ENCODE measurements at places on chromosomes 6 and 20.

- DNase-seq = no peak
These were observed 4.6 kb downstream of the NSFL1C start for GRCh38 chr20:1462001-1462400.

DNA sequence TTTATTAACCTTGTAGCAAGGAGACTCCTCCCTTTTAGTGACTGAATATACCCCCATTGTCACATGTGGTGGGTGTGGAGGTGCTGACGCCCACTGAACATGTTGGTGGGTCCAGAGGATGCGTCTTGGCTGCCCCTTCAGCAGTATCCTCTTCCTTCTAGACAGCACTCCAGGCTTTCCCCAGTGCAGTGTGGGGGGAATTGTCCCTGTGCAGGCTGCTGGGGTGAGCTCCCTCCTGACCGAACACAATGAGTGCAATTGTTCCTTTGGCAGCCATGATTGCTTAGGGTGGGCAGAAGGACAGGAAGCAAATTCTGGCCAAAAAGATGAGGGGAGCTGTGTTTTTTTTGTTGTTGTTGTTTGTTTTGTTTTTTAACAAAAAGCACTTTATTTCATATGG, 209.3 kb upstream of the PDE10A start:
- no peak for DNase-seq

GRCh38 chr6:164130151-164130550, 715.6 kb downstream of the QKI start:
- DNase-seq = no peak

DNA sequence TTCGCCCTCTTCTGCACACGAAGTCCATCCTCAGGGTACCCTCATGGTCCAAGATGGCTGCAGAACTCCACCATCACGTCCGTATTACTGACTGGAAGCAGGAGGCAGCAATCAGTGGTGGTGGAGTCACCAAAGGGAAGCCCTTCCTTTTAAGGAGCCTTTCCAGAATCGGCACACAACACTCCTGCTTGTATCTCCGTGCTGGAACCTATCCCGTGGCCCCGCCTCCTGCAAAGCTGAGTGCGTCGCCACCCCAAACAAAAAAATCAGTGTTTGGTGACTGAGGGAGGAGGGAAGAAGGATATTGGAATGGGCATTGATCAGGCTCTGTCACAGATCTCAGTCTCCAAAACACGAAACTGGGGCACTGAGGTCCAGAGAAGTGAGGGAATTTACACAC, 5.8 kb upstream of the CCN5 start:
- DNase-seq = no peak

GRCh38 chr6:42693725-42694323, 28.6 kb downstream of the PRPH2 start:
- no peak for DNase-seq

DNA sequence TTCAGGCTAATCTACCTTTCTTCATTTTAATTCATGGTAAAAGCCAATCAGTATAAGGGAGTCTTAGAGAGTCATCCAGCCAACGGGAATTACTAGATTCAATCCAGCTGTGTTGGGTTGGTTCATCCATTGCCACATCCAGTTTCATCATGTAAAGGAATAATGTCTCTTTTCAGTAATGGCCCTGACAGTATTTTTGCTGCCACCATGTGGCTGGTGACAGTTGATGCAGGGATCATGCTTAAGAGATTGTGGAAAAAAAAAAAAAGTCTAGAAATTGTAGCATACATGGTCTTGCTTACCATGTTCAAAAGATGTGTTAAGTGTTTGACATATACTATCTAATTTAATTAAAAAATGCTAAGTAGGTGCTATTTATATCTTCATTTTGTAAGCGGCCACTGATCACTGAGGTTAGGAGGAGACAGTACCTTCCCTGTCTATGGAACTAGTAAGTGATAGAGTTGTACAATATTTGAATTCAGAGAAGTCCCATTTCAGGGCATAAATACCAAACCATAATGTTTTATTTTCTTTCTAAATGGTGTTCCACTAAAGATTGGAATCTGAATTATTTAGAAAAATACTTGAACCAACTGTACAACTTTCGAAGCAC, 135.9 kb downstream of the KHDRBS2 start:
- DNase-seq = peak; percentile 53

- DNase-seq = no peak
These were observed 4.0 kb downstream of the SLC32A1 start for GRCh38 chr20:38728191-38728781.

DNA sequence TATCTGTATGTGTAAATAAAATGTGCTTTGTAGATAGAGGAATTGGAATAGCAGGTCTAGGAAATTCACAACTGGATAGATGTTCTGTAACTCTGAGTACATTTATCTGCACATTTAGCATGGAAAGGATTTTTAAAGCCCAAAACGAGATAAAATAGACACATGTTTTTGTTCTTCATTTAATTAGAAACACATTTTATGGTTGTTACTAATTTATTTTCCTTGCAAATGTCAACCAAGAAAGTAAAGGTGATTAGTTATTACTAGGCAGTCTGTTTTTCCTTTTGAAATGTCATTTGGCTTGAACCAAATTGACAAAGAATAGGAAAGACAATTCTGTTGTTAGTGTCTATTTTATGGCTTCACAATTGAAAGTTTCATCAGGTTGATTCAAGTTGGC, 769 bp downstream of the PRL start:
- DNase-seq = no peak

GRCh38 chr6:113402544-113402943, 454.6 kb upstream of the MARCKS start:
- no peak for DNase-seq

DNA sequence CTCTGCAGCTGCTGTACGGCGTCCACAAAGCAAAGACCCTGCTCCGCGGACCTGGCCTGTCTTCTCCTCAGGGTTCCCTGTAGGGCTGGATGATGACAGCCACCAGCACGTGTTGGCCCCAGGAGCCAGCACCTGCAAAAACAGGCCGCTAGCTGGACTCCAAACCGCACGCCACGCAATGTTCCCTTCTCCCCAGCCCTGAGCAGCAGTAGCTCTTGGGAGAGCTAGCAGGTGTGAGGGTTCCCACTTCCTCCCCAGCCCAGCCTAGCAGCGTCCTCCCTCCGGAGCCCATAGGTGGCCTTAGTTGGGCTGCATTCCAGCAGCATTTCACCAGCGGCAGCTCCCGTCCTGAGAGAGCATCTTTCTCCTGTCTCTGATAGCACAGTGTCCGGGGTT, 42.3 kb downstream of the DACT2 start:
- DNase-seq = no peak

Measured in renal cortical epithelial cell (primary cell).